ENCODE measurements at places on chromosomes 16 and 17.

- DNase-seq: no peak
Observed at GRCh38 chr16:80788027-80788426, 16.4 kb downstream of the CDYL2 start.

DNA sequence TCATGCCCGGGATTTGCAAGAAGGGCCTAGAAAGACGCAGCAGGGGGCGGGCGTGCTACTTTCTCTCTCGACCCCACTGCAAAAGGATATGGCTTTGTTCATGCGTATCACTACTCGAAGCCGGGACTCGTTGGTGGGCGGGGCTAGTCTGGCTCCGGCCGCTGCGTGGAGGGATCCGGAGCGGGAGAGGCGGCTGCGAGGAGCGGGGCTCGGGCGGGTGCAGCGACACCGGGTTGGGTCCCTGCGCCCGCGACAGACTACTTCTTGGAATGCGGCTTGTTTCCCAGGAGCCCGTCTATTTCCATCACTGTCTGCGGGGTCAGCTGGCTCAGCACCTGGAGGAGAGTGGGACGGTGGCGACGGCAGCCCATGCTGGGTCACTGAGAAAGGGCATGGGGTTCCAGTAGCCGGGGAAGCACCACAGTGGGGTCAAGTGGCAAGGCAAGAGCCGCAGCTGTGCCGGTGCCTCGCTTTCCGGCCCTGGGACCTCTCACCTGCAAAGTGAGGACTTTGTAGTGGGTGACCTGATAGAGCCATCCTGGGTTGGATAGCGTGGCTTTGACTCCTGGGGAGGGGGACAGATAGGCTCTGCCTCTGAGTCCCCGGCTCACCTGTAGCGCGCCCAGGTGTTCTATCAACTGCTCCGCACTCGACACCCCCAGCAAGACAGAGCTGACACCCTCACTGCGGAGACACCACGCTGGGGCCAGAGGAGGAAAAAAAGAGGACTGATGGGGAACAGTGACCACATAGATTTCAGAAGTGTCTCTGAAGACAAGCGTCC is 6.6 kb downstream of the KCNAB3 start:
- peak; percentile 23 for DNase-seq

DNA sequence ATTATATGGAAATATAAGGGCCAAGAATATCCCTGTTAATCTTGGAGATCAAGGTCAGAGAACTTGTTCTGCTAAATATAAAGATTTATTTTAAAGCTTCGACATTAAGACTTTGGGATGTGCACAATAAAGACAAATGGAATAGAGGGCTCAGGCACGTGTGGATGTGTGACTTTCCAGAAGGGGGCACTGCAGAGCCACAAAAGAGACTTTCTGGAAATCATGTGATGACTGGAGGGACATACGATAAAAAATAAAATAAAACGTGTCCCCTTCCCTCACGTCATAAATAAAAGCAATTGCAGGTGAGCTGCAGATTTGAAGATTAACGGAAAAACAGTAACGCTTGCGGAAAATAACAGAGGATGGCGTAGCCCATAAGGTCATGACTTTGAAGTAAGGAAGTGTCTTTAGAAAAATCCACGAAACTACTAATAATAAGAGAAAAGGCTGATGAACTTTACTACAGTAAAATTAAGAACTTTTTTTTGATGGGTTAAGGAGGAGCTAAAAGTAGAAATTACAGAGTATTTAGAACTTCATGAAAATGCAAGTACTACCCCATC is 9.4 kb upstream of the ENGASE start:
- DNase-seq: no peak

- no peak for DNase-seq
Observed at GRCh38 chr17:77145612-77146245, 5.0 kb downstream of the SEC14L1 start.

GRCh38 chr16:21663889-21664647 is at the start of gene OTOA:
TSS of gene OTOA (plus strand) at chr16:21663968. CDS start at chr16:21678515, 14,547 bp downstream.
- no peak for DNase-seq

DNA sequence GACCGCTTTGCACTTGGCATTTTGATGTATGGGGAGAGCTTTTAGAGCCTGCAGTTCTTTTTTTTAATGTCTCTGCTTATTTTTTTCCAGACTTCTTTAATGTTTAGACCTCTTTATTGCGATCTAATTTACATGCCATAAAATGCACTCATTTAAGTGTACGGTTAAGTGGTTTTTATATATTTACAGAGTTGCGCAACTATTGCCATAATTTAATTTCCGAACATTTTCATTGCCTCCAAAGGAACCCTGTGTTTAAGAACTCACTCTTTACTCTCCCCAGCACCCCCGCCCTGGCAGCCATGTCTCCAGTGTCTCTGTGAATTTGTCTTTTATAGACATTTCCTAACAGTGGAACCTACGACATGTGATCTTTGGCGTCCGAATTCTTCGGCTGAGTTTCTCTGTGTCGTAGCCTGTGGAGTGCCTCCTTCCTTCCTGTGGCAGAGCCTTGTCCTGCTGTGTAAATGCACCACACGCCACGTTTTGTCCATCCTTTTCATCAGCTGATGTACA is 24.0 kb downstream of the ZNF750 start:
- DNase-seq: no peak

DNA sequence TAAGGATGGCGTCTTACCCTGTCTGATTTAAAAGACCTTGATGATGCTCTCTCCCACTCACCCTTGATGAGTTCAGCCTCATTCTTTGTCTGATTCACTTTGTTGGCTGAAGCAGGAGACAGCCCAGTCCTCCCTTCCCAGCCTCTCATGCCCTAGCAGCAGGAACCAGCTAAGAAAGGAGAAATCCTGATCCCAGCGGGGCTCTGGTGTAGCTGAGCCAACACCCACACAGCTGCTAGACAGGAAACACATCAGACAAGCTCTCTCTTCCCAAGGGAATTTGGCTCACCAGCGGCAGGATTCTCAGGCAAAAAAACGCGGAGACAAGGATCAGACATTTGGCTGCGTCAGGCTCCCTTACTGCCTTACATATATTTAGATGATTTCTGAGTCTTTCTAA is 211.5 kb downstream of the CDH11 start:
- no peak for DNase-seq

DNA sequence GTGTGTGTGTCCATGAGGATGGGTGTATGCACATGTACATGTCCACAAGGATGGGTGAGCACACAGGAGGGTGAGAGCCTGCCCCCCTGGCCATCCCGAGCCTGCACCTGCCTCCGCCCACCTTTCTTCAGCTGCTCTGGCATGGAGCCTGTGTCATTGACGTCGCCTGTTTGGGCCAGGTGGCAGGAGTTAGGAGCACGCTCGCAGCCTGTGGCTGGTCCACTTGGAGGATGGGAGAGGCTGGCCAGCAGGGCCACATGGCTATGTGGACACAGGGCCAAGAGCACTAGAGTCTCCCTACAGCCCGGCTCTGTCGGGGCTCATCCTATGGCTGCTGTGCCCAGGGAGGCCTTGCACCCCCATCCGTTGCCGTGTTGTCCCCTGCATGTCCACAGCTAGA is 21.4 kb downstream of the BAHCC1 start:
- DNase-seq: no peak

GRCh38 chr16:78005881-78006280 is 16.5 kb upstream of the CLEC3A start:
- no peak for DNase-seq

- no peak for DNase-seq
Observed at GRCh38 chr16:19574615-19575014, 19.1 kb downstream of the VPS35L start.

DNA sequence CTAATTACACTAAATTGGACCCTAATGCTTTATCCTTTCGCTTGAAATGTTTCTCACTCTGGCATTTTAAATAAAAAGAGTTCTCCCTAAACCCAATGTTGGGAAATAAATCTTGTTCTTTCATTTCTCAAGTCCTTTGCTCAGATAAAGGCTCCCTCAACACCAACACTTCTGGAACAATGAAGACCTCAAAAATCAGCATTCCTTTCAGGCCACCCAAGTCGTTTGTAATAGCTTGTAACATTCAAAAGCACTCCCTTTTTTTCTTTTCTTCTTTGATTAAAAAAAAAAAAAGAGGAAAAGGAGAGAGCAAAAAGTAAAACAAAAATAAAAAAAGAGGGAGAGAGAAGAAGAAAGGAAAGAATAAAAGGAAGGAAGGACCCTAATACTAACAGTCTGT is 23.3 kb upstream of the FOXJ1 start:
- no peak for DNase-seq

DNA sequence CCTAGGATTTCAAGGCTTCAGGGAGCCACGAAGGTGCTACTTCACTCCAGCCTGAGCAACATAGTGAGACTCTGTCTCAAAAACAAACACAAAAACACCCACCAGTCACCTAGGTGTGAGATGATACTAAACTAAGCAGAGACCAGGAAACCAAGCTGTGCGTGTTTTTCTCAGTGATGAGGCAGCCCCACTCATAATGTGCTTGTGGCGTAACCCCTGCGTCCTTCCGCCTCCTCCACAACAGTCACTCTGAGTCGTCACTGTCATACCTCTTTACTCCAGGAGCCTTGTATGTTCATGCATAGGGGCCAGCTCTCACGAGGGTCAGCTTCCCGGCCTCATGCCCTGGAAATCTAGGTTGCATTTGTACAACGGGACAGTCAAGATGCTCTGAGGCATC is 31.1 kb upstream of the SLC47A1 start:
- no peak for DNase-seq

- DNase-seq: peak; percentile 12
Observed at GRCh38 chr16:19284207-19284606, 1.3 kb upstream of the CLEC19A start.

GRCh38 chr17:63587770-63588169 is 12.9 kb upstream of the TACO1 start:
- DNase-seq: no peak

GRCh38 chr17:79901131-79901530 is 61.9 kb upstream of the CBX4 start:
- no peak for DNase-seq

DNA sequence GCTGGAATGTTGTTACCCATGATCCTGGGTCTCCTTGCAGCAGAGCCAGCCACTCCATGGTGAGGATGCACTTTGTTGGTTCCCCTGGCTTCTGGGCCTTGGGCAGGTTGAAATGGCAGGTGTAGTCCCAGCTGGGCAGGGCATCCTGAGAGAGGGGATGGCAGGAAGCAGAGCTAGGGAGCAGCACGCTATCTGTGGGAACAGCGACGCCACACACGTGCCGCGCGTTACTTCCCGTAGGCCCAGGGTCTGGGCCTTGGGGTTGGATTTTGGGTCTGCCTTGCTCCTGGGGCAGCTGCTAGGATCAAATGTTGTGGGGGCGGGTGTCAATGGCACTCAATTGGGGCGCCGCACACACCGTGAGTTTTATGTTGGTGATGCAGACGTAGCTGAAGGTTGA is 368.0 kb downstream of the CPPED1 start:
- no peak for DNase-seq

- DNase-seq: no peak
Observed at GRCh38 chr17:7001318-7001961, 5.6 kb downstream of the ALOX12 start.

DNA sequence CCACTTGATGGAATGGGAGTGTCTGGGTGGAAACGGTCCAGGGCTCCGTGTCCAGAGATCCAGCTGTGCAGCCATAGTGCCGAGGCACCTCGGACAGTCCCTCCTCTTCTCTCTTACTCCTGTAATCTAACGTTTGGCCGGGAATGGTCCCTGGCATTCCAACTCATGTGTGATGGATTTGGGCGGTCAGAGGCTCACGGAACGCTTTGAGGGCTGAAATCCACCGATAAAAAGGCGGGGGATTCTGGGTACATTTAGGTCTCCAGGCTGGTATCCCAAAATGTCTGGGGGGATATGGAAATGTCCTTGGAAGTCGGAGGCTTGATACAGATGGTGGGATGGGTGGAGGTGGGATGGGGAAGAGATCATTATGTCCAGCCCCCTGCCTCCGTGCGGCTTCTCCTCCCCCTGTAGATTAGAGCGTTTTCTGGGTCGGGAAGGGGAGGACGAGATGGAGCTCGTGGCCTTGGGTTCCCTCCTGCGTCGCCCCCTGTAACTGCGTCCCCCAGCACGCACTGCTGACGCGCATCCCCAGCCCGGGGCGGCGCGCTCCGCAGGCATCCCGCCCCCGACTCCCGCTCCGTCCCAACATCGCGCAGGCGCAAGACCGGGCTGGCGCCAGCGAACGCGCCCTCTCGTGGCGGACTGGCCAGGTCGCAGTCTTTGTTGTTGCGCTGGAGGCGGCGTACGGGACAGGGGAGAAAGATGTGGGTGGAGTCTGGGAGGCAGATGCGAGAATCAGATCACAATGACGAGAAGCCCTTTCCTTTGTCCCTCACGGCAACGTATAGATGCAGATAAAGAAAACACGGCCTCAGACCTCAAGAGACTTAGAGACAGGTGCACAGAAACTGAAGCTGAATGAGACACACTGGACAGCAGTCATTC is 4.5 kb upstream of the SGCA start:
- peak; percentile 84 for DNase-seq

GRCh38 chr16:84751947-84752346 is 52.1 kb downstream of the USP10 start:
- no peak for DNase-seq

DNA sequence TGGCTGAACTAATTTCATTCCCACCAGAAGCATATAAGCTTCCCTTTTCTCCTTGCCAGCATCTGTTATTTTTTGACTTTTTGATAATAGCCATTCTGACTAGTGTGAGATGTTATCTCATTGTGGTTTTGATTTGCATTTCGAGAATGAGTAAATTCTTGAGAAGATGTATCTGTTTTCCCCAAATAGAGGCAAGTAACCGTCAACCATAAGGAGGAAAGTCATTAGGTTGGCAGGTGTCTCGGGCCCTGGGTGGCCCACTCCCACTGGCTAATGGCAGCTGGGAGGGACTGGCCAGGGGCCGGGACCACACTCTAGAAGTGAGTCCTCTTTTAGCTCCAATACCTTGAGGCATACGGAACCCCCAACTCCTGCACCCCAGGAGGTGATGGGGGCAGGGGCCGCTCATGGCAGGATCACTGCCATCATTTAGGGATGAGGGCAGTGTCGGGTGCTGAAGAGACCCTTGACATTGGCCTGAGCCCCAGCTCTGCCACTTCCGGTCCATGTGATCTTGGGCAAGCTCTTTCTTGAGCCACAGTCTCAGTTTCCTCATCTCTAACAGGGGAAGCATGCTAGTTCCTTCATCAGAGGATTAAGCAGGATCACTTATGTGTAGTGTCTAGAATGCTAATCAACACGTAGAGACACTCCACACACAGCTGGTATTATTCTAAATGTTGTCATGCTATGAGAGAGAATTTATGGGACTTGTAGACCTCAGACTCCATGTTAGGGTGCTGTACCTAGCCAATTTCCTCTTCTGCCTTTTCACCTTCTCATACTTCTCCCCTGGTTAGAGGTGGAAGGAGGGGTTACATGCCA is 44.3 kb downstream of the RGS9 start:
- no peak for DNase-seq

Measured in GOT3 (cell line).